ENCODE measurements at places on chromosomes 7 and 10.

- no peak for DNase-seq
Measured at GRCh38 chr10:1156616-1156886, 100.4 kb downstream of the WDR37 start.

- no peak for DNase-seq
Measured at GRCh38 chr7:37255327-37255944, 193.2 kb downstream of the ELMO1 start.

DNA sequence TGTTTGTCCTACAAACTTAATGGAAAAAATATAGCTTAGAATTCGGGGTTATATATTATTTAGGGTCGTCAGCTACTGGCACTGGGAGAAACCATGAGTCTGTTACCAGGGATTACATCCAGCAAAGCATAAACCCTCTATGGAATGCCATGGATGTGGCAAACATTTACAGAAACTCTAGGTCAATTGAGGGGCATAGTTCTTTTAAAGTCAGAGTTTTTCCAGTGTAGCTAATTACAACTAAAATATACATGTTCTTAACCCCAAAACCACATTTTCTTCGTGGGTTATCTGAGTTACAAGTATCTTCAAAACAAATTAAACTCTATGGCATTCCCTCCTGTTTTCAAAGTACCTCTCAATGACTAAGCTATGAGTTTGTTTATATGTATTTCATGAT lies 99.3 kb upstream of the THSD7A start:
- DNase-seq = no peak

GRCh38 chr7:35015346-35015859 lies 21.9 kb downstream of the DPY19L1 start:
- no peak for DNase-seq

- DNase-seq = no peak
Measured at GRCh38 chr7:2785071-2785500, 59.0 kb downstream of the GNA12 start.

Data from stimulated activated CD4-positive, alpha-beta T cell treated with anti-CD3 and anti-CD28 coated beads, Interleukin-12 subunit alpha, Interleukin-12 subunit beta, amount 100 ng/mL, for 4 hours (primary cell).